BJ (cell line): ENCODE measurements at places on chromosomes 16 and 17.

DNA sequence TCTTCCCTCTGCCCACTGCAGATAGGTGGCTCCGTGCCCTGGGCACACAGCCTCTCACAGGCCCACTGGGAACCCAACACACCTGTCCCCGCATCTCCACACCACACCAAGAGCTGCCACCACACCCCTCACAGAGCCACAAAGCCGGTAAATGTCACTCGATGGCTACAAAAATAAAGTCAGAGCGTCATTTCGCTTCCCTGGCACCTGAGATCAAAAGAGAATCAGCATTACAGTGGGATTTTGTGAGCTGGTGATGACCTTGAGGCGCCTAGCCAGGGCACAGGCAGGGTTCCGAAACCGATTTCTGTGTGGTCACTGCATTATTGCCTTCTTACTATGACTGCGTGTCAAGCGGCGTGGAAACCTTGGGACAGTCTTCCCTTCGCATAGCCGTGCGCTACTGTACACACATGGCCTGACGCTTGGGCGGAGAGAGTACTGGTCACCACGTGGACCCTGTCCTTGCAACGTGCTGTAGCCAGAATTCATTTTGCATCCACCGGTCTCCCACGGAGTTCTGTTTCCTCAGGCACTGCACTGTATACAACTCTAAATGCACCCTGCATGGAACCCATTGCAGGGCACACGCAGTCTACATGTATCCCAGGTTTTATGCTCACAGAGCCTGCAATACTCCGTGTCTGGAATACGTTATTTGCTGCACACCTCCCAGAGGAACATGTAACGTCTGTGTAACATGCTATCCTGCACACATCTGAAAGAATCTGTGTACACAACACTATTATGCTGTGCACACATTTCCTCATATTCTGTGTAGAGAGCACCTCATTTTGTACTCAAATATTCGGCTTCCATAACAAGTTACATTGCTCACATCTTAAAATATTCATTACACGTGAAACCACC lies 5.8 kb upstream of the FOXF1 start:
- no peak for DNase-seq

- no peak for DNase-seq
Measured at GRCh38 chr17:50476545-50477315, 1.9 kb upstream of the RSAD1 start.

DNA sequence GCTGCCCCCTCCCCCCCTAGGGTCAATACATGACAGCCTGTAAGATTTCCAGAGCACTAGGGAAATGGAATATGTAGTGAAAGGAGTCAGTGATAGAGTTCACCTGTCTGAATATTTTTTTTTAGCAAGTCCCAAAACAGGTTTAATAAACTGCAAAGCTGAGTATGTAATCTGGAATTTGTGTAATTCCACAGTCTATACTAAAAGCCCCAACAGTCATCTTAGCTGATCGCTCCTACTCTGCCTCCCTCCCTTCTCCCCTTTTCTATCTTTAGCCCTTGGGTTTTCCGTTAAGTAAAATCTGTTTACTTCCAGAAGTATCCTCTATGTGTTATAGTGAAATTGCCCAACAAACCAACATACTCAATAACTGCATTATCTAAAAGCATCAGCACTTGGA lies 3.5 kb downstream of the CDH13 start:
- DNase-seq = no peak

DNA sequence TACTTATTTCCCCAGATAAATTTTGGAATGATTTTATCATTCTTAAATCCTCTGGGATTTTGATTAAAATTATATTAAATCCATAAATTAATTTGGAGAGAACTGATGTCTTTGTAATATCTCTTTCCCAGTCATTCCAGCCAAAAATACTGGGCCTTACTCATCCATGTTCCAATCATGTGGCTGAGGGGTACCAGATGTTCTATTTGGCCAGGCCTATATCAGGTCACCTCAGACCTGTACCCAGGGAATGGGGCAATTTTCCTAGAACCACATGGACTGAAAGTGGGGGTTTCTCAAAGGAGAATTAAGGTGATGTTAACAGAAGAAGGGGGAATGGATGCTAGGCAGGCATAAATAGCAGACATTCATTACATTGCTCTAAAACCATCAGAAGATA lies 7.5 kb downstream of the SNTB2 start:
- no peak for DNase-seq

DNA sequence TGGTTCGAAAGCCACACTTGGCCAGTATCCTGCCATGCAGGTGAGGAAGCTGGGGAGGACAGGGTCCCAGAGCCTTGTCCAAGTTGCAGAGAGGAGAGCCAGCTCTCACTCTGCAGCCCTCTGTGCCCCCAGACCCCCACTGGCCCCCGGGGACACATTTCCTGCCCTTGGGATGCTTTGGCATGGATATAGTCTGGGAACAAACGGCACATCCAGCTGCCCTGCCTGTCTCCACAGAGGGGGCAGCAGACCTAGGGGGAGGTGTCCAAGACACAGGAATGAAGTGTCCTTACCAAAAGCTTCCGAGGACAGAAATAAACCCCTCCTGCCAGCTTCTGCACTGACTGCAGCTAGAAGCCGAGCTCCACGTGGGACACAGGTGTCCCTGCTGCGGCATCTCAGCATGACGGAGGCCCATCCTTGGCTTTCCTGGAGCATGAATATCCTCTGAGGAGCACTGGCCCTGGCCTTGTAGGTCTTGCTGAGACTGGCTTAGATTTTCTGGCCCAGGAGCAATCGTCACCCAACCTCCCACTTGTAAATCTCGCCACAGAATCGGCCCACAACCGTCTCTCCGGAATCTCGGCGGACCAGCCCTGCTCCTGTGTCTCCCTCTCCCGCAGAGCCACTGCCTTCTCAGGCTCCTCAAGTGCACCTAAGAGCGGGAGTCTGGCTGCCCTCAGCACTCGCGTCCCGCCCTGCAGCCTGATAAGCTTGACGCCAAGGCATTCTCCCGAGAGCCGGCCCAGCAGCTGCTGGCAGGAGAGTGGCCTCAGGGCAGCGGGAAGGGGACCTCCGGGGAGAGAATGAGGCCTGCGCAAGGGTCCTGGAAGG lies 1.1 kb upstream of the CAPN15 start:
- DNase-seq = no peak

DNA sequence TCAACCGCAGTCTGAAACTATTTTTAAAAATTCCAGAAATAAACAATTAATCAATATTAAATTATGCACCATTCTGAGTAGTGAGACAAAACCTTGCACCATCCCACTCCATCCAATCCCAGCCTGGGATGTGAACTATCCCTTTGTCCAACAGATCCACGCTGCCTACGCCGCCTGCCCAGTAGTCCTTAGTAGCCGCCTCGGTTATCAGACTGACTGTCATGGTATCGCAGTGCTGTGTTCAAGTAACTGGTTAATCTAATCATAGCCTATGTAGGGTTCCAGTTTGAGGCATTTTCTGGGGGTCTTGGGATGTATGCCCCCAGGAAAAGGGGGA lies 437.7 kb downstream of the HS3ST3B1 start:
- DNase-seq = no peak

GRCh38 chr16:53611179-53611696 lies 92.4 kb downstream of the RPGRIP1L start:
- DNase-seq = no peak

DNA sequence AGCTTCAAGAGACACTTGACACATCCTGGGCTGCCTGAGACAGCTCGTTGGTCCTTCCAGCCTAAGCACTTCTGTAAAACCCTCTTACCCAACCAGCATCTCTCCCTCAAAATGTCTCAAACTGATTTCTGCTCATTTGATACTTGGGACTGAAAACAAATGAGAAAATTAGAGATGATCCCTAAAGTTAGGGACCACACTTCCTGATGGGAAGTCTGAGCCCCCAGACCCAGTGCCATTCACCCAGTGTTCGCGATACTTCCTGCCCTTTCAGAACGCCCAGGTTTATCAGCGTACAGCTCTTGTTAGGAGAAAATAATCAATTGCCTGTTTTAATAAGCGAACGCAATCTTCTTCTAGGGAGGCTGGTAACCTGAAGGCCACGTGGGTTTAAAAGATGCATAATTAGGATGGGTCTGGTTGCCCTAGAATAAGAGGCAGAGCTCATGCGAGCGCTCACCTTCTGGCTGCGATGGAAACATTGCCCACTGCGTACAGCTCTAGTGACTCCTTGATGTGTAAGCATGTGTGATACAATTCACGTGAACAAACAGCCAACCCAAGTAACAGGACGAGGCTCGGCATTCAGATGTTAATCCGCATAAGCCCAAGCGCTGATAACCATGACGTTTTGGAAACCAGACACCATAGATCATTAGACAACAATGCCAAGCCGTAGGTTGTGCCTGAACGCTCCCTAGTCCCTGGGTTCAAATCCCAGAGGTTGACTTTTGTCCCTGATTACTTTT lies 213.1 kb downstream of the FOXL1 start:
- DNase-seq = no peak

DNA sequence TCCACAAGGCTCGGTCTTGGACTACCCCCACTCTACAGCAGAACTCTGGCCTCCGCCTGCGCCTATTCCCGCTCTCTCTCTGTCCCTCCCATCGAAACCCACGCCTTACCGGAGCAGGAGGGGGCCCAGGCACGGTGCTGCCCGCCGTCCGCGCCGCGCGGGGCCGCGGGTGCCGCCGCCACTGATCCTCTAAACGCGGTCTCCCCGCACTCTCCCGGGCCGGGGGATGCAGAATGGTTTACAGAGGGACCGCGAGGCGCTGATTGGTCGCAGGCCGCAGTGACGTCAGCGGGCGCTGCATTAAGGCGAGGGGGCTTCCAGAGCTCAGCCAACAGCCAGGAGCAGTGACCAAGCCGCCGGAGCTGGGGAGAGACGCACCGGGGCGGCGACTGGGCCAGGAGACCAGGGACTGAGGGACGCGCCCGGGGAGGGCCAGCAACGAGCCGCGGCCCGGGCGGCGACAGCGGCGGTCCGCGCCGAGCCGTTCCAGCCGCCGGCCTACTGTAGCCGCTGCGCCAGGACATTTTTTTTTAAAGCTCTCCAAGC lies 747 bp upstream of the LHX1 start:
- DNase-seq = no peak

DNA sequence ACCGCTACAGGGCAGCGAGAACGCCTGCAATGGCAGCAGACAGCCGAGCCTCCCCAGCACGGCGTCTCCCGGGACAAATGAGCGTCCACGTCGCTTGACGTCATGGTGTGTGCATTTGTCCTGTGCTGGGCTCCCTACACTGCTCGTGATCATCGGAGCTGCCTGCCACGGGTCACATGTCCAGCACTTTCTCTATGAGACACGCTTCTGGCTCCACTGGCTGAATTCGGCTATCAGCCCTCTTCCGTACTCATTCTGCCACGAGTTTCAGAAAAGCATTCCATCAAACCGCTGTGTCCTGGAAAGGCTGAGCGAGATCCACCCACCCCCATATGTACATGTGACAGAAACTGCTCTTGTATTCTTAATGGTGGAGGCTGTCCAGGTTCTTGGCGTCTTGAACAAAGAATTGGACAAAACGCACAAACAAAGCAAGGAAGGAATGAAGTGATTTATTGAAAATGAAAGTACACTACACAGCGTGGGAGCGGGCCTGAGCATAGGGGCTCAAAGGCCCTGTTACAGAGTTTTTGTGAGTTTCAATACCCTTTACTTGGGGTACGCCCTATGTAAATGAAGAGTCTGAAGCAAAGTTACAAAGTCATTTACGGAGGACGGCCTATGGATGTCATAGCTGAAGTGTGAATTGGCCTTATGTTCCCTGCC lies 28.5 kb upstream of the SHCBP1 start:
- DNase-seq = no peak

GRCh38 chr16:49148410-49148809 lies 133.2 kb downstream of the CBLN1 start:
- no peak for DNase-seq

DNA sequence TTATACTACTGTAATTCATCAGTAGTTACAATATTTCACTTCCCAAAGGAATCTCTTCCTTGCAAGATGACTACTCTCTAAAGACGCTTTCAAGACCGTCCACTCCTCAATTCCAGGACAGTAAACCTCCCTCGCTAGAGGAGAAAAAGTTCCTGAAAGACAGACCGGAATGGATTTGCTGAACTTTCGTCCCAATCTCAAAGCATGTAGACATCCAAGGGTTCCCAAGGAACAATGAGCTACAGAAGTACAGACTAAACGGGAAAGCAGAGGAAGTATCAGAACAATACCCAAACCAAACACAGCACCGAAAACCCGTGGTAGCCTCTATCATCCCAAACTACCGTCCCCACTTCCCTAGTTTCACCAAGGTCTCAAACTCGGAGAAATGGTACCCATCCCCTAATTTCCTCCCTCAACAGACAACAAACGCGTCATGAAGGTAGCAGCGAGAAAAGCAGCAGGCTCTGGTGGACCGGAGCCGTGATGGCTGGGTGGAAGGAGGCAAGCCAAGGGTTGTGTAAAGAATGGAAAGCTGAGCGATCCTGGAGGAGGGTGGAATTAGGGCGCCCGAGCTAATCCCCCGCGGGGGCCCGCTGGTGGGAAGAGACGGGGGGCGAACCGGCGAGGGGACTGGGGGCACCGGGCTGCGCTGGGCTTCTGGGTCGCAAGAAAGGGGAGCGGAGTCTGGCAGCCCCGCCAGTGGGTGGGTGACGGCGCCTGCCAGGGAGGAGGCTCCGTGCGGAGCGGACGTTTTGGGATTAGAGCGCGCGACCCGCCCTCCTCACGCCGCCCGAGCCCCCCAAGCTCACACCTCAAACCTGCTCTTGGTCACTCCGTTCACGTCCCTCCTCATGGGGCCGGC lies 647 bp downstream of the FBXL20 start:
- DNase-seq = no peak

DNA sequence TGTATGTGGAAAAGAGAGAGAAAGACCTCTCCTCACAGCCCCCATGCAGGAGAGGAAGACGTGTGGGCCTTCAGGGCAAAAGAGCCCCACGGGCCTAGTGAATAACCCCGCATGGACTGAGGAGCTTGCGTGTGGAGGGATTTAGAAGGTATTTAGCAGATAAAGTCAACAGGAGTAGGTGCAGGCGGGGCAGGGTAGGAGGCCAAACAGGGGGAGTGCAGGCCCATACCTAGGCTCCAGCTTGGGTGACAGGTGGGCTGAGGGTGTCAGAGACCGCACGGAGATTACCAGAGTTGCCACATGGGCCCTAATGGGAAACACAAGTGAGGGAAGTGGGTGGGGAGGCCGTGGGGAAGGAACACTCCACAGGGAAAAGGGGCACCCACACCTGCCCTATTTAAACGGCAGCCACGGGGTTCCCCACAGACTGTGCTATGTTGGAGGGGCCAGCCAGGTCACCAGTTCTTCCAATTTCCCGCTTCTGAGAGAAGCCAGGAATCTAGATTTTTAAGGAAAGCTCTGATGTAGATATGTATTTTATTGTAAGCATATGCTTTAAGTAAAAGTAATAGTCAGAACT lies 8.2 kb upstream of the CNGB1 start:
- no peak for DNase-seq

- no peak for DNase-seq
Measured at GRCh38 chr17:7249830-7250229, 1.7 kb downstream of the CTDNEP1 start.

- no peak for DNase-seq
Measured at GRCh38 chr16:83963277-83964119, 4.5 kb upstream of the NECAB2 start.

- no peak for DNase-seq
Measured at GRCh38 chr16:57735755-57736418, at the start of gene KATNB1. Gene KATNB1 (plus strand): TSS chr16:57735770. CDS start chr16:57737244, 1,474 bp downstream.

GRCh38 chr16:56263711-56264608 lies 72.7 kb downstream of the GNAO1 start:
- DNase-seq = no peak
